Activated B cell treated with CpG ODN at 0.5 μM for 24 hours (primary cell): ENCODE measurements at places on chromosomes 3 and 15. TPM values are rescaled to one million over a fixed set of nuclear protein-coding genes. Genes with fewer than 3 reads are reported as not detected.

Gene SLC38A3
- not detected in 2 replicates for total RNA-seq

Gene LRRC15
- total RNA-seq = not detected in 2 replicates

Gene TMCO5A
- not detected in 2 replicates for total RNA-seq

Gene RASL12
- total RNA-seq = not detected in 2 replicates

Gene MASP1
- not detected in 2 replicates for total RNA-seq

Gene FBXW12
- total RNA-seq = not detected in 2 replicates

Gene RAB7A
- total RNA-seq = 169 and 190 TPM in 2 replicates

Gene PDZRN3
- total RNA-seq = not detected in 2 replicates

Gene PPP4R2
- 54.7 and 59.7 TPM in 2 replicates for total RNA-seq

Gene ENTPD3
- total RNA-seq = not detected in 2 replicates

Gene HYPK
- total RNA-seq = 19.2 and 19.7 TPM in 2 replicates

Gene GPR149
- not detected in 2 replicates for total RNA-seq

Gene ROPN1
- total RNA-seq = not detected in 2 replicates

Gene C15orf39
- 59.6 and 73.2 TPM in 2 replicates for total RNA-seq

Gene ST3GAL6
- total RNA-seq = not detected in 2 replicates

Gene IL5RA
- not detected in 2 replicates for total RNA-seq

Gene MAGI1
- not detected in 2 replicates for total RNA-seq

Gene PHC3
- total RNA-seq = 105 TPM in 2 replicates

Gene PRTG
- not detected in 2 replicates for total RNA-seq

Gene CCNB2
- 0.82 and 0.88 TPM in 2 replicates for total RNA-seq

Gene HLTF
- 16.4 and 18.3 TPM in 2 replicates for total RNA-seq

Gene SST
- total RNA-seq = not detected in 2 replicates

Gene VILL
- 21.6 and 23.8 TPM in 2 replicates for total RNA-seq

Gene BCHE
- total RNA-seq = not detected in 2 replicates

Gene TUBGCP5
- total RNA-seq = 21.7 and 26.2 TPM in 2 replicates

Gene NTRK3
- total RNA-seq = not detected in 2 replicates
